HFFc6 (cell line): ENCODE measurements at places on chromosomes 4 and X.

- DNase-seq = no peak
Observed at GRCh38 chr4:3605491-3605890, 73.3 kb upstream of the LRPAP1 start.

- no peak for DNase-seq
Observed at GRCh38 chrX:155094468-155095061, 23.3 kb downstream of the BRCC3 start.

GRCh38 chr4:67125636-67126514 lies 419.4 kb downstream of the CENPC start:
- DNase-seq = no peak

DNA sequence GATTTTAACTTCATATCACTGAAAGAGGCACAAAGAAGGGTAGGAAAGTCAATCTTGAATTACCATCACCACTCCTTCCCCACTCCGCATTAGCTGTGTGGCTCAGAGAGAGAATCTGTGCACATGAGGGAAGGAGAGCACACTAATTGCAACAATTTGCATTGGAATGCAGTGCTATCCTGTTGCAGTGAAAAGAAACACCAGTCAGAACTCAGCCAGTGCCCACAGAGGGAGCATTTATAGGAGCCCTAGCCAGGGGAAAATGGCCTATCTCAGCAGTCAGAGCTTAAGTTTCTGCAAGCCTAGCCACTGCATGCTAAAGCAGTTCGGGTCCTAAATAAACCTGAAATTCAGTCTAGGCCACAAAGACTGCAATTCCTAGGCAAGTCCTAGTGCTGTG lies 159.4 kb upstream of the AR start:
- DNase-seq = no peak

DNA sequence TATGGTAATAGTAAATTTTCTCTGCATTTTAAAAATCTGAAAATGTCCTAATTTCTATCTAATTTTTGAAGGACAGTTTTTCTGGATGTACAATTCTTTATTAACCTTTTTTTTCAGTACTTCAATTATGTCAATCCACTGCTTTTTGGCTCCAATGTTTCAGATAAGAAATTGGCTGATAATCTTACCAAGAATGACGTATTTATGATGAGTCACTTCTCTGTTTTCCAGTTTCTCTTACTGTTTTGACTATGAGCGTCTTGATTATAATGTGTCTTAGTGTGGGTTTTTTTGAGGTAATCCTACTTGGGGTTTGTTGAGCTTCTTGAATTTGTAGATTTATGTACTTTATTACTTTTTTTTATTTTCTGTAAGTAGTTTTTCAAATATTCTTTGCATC lies 47.2 kb downstream of the UGT2B11 start:
- DNase-seq = no peak

DNA sequence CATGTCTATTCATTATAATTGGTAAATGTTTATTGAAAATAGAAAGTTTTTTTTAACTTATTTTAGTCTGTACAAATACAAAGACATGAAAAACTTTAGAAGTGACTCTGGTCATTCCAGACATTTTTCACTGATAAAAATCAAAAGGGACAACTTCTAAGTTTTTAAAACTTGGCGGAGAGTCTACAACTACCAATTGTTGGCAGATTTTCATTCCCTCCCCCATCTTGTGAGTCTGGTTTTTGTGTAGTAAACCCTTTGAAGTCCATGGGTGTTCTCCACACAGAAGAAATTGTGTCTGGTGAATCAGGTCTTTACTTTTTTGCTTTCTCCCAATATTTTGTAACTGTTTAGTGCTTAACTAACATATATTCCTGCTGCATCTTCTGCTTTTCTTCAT lies 336.5 kb downstream of the PDGFC start:
- DNase-seq = no peak

- no peak for DNase-seq
Observed at GRCh38 chr4:79495447-79495846, 87.4 kb upstream of the GK2 start.

DNA sequence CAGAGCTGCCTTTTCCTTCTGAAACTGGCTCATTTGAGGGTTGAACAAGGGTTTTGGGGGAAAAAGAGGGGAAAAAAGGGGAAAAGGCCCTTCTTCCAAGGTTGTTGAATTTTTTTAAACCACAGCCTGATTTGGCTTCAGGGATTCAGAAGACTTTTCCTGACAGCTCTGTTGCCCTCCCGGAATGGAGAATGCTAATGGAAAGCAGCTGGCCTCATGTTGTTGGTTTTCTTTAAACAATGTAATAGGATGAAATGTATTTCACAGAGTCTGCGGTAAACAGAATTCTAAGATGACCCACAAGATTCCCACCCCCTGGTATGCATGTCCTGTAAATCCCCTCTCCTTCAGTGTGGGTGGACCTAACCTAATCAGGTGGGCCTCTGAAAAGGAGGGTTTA lies 3.3 kb upstream of the KIAA1210 start:
- DNase-seq = no peak

DNA sequence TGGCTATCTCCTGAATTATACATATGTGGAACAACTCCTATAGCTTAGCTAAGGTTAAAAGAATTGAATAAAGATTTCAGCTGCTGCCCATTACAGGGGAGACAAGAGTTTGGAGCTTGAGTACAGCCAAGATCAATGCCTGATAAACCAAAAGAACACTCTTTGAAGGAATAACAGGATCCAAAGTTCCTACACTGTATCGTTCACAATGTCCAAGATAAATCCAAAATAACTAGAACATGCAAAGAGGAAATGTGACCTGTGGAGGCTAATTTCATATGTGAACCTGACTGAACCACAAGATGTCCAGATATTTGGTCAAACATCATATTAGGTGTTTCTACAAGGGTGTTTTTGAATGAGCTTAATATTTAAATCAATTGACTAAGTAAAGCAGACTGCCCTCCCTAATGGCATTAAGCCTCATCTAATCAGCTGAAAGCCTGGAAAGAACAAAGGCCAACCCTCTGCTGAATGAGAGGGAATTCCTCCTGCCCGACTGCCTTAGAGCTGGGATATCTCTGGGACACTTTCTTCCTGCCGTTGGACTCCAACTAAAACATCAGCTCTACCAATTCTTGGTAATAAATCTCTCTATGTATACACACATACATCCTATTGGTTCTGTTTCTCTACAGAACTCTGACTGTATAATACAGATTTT lies 19.2 kb downstream of the RFC1 start:
- no peak for DNase-seq

GRCh38 chrX:43973249-43974099 lies at the start of gene NDP:
NDP (minus strand) TSS chrX:43973390; CDS start chrX:43958645, 14,745 bp downstream.
- DNase-seq = no peak

GRCh38 chrX:110415440-110416170 lies 57.0 kb downstream of the RTL9 start:
- peak; percentile 58 for DNase-seq

DNA sequence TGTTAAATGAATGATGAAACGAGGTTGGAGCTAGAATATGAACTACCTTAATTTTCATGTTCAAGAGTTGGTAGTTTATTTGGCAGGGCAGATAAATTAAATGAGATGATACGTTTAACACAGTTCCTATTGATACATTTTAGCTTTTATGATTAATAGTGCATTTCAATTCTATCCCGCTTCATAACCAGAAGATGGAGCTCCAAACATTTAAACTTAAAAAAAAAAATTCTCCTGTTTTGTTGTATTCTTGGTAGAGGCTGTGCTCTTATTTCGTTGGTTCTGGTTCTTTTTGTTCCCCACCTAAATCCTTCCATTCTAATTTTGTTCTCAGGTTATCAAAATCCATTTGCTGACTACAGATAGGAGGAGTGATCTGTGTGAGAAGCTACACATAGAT lies 71.8 kb upstream of the PTPN13 start:
- DNase-seq = no peak

GRCh38 chr4:114905017-114905416 lies 208.4 kb downstream of the NDST4 start:
- no peak for DNase-seq

DNA sequence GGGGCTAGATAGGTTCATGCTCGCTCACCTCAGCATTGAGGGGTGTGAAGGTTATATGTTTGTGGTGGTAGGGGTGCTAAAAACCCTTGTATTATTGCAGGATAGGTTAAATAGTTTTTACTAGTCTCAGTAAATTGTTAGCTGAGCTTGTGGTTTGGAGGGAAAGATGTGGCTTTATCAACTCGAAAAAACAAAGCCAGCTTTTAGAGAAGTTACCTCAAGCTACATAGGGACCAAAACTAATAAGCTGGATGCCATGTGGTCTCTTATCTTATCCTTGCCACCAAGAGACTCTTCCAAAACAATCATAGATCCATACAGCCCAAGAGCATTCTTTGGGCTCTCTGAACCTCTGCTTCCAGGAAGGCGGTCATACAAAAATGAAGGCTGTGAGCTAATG lies 29.2 kb downstream of the MSN start:
- peak; percentile 4 for DNase-seq

GRCh38 chr4:61389640-61390039 lies 189.5 kb downstream of the ADGRL3 start:
- DNase-seq = no peak

- DNase-seq = no peak
Observed at GRCh38 chr4:174657472-174657871, 135.2 kb upstream of the HPGD start.

GRCh38 chrX:100931218-100931924 lies 2.7 kb upstream of the XKRX start:
- no peak for DNase-seq

- no peak for DNase-seq
Observed at GRCh38 chr4:20426028-20426427, 174.3 kb downstream of the SLIT2 start.

- DNase-seq = no peak
Observed at GRCh38 chr4:165827018-165827417, 46.0 kb upstream of the TLL1 start.

- no peak for DNase-seq
Observed at GRCh38 chr4:3747581-3747904, 18.6 kb upstream of the ADRA2C start.
